ENCODE measurements at places on chromosomes 3 and 15.

- H3K27ac ChIP-seq, result no peak overlapping the region
- DNase-seq, result peak; percentile 23
- H3K27me3 ChIP-seq, result no peaks in the 10 kb centered on the region
- H3K4me3 ChIP-seq, result no peak overlapping the region
These were observed 36.5 kb upstream of the TIMP4 start for GRCh38 chr3:12195231-12195630.

DNA sequence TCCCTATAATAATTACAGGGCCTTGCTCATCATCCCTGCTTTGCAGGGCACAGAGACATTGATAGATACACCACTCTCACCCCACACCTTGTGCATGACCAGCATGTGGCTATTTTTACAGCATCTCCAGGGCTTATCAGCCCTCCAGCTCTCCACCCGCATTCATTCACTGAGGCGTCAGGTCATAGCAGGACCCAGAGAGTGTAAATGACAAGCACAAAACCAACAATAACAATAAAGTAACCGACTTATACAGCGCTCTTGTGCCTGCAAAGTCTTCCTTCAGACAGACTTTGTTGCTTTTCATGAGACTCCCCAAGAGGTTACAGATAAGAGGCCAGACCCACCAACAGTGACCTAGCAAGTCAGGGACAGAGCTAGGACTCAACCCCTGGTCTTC lies 80.7 kb downstream of the TLE3 start:
- H3K4me3 ChIP-seq, result no peak overlapping the region
- no peak overlapping the region for H3K27ac ChIP-seq
- H3K36me3 ChIP-seq, result no peaks in the 10 kb centered on the region
- no peaks in the 10 kb centered on the region for H3K4me1 ChIP-seq

GRCh38 chr3:53044371-53044710 lies 1.5 kb downstream of the SFMBT1 start:
- DNase-seq, result no peak
- no peaks in the 10 kb centered on the region for H3K36me3 ChIP-seq
- peak overlapping the region; percentile 78 for H3K4me3 ChIP-seq
- peaks cover 6% of the 10 kb centered on the region for H3K27me3 ChIP-seq
- peaks cover 12% of the 10 kb centered on the region for H3K4me1 ChIP-seq

GRCh38 chr3:12796171-12797123 lies at the start of gene CAND2:
Gene CAND2, plus strand, starts transcription at chr3:12796680. Its CDS starts 41 bp downstream, at chr3:12796721.
- no peaks in the 10 kb centered on the region for H3K27me3 ChIP-seq
- DNase-seq, result peak; percentile 70
- H3K27ac ChIP-seq, result no peak within 1 kb of the TSS
- peak within 1 kb of the TSS; percentile 64 for H3K4me3 ChIP-seq
- no peaks in the 10 kb centered on the region for H3K36me3 ChIP-seq

DNA sequence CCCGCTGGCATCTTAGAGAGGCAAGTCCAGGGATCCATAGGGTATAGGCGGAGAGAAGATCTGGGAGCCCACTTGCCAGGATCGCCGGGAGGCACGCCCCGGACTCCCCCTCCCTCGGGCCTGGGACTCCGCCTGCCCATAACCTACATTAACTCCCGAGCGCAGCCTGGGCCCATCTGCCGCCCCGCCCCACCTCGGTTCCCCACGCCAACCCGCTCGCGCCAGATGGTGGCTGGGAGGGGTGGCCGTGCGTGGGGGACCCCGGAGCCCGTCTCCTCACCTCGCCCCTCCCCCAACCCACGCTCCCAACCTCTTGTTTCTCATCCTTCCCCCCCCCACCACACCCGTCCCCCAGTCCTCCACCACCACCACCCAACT lies 1.7 kb upstream of the DLL4 start:
- DNase-seq, result no peak
- H3K36me3 ChIP-seq, result no peaks in the 10 kb centered on the region
- H3K27ac ChIP-seq, result no peak overlapping the region
- peaks cover 49% of the 10 kb centered on the region for H3K27me3 ChIP-seq
